ENCODE measurements at places on chromosomes 5 and 9. TPM values are rescaled to one million over a fixed set of nuclear protein-coding genes. Genes with fewer than 3 reads are reported as not detected.

The PCDHB9 gene
- total RNA-seq, result not detected

The LRRC14B gene
- not detected for total RNA-seq

The PCDHGA11 gene
- 2.2 TPM for total RNA-seq

The SHISAL2B gene
- not detected for total RNA-seq

The CAMK2A gene
- total RNA-seq, result 0.24 TPM

The LRRTM2 gene
- total RNA-seq, result not detected

The MYMK gene
- not detected for total RNA-seq

The SLC25A2 gene
- not detected for total RNA-seq

The TXNDC8 gene
- total RNA-seq, result not detected

The FOXD4L3 gene
- total RNA-seq, result not detected

The NR2F1 gene
- total RNA-seq, result under 0.01 TPM
